ENCODE measurements at places on chromosomes 3 and 15.

- DNase-seq = no peak
These were observed 9.8 kb upstream of the RUVBL1 start for GRCh38 chr3:128133273-128133883.

- no peak for DNase-seq
These were observed 47.5 kb downstream of the MYH15 start for GRCh38 chr3:108462899-108463298.

DNA sequence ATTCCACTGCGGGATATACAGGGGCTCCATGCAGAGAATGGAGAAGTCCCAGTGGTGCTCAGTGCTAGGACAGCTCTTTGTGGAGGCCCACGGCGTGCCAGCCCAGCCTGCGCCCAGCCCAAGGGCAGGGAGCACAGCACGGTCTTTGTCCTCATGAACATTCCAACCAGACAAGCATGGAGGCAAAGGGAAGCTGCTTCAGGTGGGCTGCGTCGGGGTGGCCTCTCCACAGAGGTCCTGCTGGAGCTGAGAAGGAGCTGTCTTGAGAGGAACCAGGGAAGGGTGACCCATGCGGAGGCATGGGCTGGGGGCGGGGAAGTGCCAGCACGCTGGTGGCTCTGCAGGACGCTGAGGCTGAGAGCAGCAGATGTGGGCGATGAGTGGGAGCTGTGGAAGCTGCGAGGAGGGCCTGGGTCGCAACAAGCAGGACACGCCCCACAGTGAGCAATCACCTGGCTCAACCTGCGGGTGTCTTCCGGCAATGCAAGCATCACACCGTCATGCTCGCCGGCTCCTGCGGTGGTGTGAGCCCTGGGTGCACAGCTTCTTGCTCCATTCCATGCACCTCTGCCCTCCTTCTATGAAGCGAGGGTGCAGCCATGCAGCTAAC lies 14.0 kb upstream of the KLF15 start:
- no peak for DNase-seq

- DNase-seq = no peak
These were observed 30.1 kb downstream of the PPARG start for GRCh38 chr3:12318758-12319621.

- DNase-seq = no peak
These were observed 129.4 kb downstream of the STT3B start for GRCh38 chr3:31661993-31662670.

DNA sequence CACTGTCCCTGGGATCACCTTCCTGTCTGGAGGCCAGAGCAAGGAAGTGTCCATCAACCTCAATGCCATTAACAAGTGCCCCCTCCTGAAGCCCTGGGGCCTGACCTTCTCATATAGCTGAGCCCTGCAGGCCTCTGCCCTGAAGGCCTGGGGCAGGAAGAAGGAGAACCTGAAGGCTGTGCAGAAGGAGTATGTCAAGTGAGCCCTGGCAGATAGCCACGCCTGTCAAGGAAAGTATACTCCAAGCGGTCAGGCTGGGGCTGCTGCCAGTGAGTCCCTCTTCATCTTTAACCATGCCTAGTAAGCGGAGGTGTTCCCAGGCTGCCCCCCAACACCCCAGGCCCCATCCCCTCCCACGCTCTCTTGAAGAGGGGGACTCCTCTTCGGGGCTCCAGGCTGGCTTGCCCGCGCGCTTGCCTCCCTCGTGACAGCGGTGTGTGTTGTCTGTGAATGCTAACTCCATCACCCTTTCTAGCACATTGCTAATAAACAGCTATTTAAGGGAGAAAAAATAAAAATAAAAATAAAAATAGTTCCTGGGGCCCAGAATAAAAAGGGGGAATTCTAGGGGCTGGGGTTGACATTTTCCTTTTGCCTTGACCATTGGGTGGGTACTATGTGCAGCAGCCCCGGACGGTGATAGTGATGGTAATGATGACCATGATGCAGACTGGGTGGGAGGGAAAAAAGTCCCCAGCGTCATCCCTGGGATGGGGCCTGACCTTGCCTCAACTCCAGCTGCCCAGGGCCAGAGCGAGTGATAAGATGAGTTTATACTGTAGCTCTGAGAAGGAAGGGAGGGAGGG lies 3.3 kb upstream of the ALAS1 start:
- DNase-seq = no peak

GRCh38 chr3:14485981-14486380 lies 54.2 kb downstream of the GRIP2 start:
- DNase-seq = no peak

GRCh38 chr15:77398927-77399326 lies 21.0 kb downstream of the PEAK1 start:
- DNase-seq = no peak

DNA sequence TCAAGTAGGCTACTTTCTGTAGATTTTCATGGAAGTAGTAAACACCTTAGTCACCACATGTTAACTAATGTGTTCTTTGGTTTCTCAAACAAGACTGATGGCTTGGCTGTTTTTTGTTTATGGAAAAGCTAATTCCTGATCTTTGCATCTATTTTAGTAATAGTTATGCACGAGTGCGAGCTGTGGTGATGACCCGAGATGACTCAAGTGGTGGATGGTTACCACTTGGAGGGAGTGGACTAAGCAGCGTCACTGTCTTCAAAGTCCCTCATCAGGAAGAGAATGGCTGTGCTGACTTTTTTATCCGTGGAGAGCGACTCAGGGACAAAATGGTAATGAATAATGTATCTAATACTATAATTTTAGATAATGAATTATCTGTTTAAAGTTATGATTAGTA lies 46.6 kb downstream of the SPRED1 start:
- DNase-seq = no peak

DNA sequence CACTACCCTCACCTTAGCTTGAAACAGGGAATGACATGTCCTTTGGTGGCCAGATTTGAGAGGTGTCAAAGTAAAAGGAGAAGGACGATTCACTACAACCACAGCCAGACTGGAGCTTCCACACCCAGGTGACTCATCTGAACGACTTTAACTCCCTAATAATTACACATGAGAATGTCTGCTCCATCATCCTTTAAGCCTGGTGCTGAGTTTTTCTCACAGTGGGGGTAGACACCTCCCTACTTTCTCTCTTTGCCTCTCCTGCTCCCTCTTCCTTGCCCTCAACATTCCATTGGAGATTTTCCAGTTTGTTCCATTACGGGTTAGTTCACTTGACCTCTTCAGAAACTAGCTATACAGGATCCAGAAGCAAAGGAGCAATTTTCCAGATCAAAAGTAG lies 154.3 kb upstream of the BHLHE40 start:
- no peak for DNase-seq

- DNase-seq = no peak
These were observed 44.0 kb downstream of the CEMIP start for GRCh38 chr15:80823120-80823519.

GRCh38 chr3:185900228-185900627 lies 37.6 kb downstream of the TRA2B start:
- peak; percentile 83 for DNase-seq

GRCh38 chr3:18443665-18444594 lies 18.8 kb upstream of the SATB1 start:
- DNase-seq = no peak

- DNase-seq = no peak
These were observed 49.1 kb downstream of the CYP19A1 start for GRCh38 chr15:51289290-51289689.

DNA sequence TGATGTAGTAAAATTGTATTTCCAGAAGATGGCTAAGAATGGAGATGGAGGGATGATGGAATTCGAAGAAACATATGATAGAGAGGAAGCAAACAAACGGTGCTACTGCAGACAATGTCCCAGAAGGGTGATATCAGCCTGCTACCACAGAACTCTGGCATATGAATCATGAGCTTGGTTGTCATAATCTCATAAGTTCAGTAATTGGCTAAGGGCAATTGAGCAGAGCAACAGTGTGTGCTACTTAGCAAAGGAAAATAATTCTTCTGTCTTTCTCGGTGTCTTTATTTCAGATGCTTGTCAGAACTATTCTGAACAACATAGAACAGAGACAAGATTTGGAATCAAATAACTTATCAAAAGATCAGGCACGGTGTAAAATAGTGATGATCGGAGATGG lies 407.3 kb downstream of the GBE1 start:
- DNase-seq = no peak

DNA sequence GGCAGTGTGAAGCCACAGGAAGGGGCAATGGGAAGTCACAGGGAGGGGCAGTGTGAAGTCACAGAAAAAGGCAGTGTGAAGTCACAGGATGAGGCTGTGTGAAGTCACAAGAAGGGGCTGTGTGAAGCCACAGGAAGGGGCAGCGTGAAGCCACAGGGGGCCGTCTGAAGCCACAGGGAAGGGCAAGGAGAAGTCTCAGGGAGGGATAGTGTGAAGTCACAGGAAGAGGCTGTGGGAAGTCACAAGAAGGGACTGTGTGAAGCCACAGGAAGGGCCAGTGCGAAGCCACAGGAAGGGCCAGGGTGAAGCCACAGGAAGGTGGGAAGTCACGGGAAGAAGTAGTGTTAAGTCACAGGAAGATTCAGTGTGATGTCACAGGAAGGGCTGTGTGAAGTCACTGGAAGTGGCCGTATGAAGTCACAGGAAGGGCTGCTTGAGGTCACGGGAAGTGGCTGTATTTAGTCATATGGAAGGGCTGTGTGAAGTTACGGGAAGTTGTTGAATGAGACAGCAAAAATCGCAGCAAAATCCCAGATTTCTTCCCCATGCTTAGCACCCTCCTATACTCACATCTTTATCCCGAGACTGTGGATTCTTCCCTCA lies 38.6 kb downstream of the GASK1A start:
- no peak for DNase-seq

GRCh38 chr3:48686538-48687219 lies 964 bp upstream of the NCKIPSD start:
- DNase-seq = no peak

- DNase-seq = no peak
These were observed 76.3 kb upstream of the NR2F2 start for GRCh38 chr15:96254173-96254572.

- DNase-seq = no peak
These were observed 87.2 kb downstream of the PRICKLE2 start for GRCh38 chr3:64138046-64138445.

GRCh38 chr3:140096037-140096436 lies 161.1 kb downstream of the CLSTN2 start:
- no peak for DNase-seq

GRCh38 chr3:111159391-111159790 lies 87.8 kb downstream of the NECTIN3 start:
- no peak for DNase-seq

GRCh38 chr3:23152989-23153388 lies 50.1 kb upstream of the UBE2E2 start:
- DNase-seq = no peak

- no peak for DNase-seq
These were observed 15.3 kb upstream of the STRIT1 start for GRCh38 chr3:155308831-155309230.

- DNase-seq = no peak
These were observed 84.9 kb upstream of the PSMD6 start for GRCh38 chr3:64108231-64108630.

DNA sequence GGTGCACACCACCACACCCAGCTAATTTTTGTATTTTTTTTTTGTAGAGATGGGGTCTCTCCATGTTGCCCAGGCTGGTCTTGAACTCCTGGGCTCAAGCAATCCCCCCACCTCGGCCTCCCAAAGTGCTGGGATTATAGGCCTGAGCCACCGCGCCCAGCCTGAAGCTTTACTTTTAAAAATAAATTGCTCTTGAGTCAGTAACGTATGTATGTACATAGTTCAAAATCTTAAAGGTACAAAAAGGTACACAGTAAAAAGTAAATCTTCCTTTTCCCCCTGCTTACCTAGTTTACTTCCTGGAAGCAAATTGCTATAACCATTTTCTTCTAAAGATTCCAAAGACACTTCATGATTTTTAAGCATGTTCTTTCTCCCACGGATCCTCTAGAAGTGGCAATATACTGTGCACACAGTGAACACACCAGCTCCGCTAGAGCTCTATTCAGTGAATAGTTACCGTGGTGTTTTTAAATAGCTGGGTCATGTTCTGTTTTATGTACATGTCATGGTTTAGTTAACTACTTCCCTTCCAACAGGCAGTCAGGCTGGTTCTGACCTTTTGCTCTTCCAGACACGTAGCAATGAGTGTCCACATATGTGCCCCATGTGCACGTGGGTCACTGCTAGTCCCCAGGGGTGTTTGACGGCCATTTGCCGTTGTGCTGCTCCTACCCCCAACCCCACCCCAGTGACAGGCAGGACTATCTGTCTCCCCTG lies 82.1 kb downstream of the EEFSEC start:
- no peak for DNase-seq

DNA sequence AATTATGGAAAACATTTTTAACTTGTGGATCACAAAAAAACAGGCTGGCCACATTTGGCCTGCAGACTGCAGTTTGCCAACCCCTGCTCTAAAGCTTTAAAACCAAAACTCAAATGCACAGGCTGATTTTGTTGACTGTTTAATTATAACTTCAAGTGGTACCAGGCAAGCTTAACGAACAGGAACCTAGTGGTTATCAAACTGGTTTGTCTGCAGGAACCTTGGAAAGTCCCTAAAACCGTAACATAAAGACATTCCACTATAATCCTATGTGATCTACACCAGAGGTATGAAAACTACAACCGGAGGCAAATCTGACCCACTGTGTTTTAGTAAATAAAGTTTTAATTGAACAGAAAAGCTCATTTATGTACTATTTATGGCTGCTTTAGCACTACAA lies 52.4 kb downstream of the TBL1XR1 start:
- no peak for DNase-seq

DNA sequence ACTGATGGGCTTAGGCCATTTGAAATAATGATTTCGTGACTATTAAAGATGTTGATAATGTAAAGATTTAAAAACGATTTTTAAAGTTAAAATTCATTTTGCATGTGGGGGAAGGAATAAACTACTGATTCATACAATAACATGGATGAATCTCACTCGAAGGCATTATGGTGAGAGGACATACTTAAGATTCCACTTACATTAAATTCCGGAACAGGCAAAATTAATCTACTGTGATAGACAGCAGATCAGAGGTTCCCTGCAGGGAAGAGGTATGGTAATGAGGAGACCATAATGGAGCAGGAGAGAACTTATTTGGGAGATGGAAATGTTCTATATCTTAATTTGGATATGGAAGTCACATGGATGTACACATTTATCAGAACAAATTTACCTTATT lies 28.4 kb upstream of the RAB6B start:
- DNase-seq = no peak

- no peak for DNase-seq
These were observed 883 bp downstream of the RTP4 start for GRCh38 chr3:187369089-187369447.

- no peak for DNase-seq
These were observed 61.5 kb downstream of the PRICKLE2 start for GRCh38 chr3:64163755-64164148.

DNA sequence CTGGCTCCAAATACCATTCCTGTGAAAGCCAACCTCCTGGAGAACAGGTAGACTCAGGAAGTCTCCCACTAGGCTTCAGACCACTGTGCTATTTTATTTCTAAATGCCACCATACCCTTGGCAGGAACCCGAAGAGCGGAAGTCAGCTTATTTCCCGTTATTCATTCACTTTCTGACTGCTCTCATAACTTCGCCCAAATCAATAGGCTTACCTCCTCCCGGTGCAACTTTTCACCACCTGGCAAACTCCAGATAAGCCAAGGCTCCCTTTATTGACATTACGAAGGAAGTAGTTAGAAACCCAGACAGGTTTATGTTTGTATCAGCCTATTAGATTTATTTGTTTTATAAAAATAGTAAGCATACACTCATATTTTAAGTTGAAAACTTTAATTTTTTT lies 3.3 kb upstream of the CCDC54 start:
- no peak for DNase-seq

GRCh38 chr3:190266913-190267290 lies 55.3 kb downstream of the CLDN1 start:
- DNase-seq = no peak

- DNase-seq = no peak
These were observed 439.0 kb upstream of the GOLIM4 start for GRCh38 chr3:168534761-168535160.

- no peak for DNase-seq
These were observed 12.3 kb upstream of the SPATA12 start for GRCh38 chr3:57048052-57048671.

All from smooth muscle cell of the brain vasculature (primary cell).